ENCODE measurements at places on chromosomes 11 and 22.
A peak's percentile ranks its signal among the peaks of the same experiment; 100 is the strongest.

DNA sequence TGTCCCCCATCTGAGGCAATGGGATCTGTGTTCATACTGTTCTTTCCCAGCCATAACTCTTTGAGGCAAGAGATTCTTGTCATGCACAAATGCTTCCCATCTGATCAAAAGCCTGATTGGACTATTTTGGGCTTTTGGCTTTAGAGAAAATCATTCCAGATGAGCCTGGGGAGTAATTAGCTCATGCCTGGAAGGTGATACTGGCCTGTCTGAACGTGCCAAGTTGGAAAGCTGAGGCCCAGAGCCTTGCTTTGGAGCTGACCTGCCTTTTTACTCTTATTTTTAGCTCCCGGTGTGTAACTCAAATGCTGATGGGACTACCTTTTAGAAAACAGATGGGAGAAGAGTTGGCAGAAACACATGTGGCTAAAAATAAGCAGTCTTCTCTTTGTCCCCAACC, 105.0 kb downstream of the DBX1 start:
- no peak for DNase-seq

DNA sequence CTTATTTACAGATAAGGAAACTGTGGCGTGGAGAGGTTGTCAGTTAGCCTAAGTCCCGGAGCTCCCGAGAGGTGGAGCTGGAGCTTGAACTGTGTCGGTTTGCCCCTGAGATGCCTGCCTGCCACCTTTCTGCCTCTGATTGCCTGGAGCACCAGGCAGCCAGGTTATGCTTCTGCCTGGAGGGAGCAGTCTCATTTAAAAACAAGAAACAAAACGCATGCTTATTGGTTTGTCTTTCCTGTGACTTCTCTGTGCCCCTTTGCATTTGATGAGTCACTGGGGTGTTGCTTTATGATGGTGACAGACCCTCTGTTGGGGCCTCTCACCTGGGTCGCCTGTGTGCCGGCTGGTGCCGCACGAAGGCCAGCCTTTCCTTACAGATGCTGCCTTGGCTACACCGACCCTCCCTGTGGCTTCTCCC, 12.2 kb downstream of the AP2A2 start:
- no peak for DNase-seq

GRCh38 chr11:110295531-110296225, 736 bp downstream of the RDX start:
- DNase-seq: peak; percentile 84

DNA sequence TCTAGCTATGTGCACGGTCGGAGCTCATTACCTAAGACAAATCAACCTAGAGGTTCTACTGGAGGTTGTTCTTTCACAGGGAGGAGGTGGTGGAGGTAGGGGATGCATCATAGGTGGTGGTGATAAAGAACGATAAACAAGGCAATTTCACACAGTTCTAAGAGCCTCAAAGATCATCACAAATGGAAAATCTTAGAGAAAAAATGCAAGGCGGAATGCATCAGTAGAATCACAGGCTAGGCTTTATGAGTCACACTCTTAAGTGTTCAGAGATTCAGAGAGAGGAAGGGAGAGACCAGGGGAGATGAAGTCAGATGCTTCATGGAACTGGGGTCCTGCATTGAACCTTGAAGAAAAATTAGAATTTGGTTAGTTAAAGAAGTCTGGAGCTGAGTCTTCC, 58.3 kb downstream of the TMPRSS5 start:
- DNase-seq: no peak

DNA sequence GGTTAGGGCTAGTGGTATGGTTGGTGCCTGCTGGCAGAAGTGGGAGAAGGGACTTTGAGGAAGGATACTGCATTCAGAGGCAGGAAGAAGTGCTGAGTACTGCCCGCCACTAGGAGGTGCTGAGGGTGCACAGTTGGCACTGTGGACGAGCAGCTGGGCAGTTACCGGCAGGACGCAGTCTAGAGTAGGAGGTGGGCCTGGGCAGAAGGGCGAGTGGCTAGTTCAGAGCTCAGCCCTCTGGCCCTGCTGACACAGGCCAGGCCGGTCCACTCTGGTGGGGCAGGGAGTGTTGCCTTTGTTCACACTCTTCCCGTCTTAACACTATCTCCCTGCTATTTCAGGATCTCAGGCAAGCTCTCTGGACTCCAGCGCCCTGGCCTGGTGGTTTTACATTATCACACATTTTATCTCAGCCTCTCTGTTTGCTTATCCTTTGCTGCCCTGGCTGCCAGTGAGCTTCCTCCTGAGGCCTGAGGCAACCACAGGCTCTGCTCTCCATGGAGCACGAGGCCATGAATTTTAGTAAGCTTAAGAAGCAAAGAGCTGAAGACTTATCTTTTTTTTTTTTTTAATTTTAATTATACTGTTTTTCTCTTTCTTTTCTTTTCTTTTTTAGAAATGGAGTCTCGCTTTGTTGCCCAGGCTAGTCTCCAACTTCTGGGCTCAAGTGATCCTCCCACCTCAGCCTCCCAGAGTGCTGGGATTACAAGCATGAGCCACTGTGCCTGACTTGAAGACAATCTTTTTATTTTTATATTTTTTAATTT, 26.9 kb downstream of the SNAP29 start:
- DNase-seq: peak; percentile 78

DNA sequence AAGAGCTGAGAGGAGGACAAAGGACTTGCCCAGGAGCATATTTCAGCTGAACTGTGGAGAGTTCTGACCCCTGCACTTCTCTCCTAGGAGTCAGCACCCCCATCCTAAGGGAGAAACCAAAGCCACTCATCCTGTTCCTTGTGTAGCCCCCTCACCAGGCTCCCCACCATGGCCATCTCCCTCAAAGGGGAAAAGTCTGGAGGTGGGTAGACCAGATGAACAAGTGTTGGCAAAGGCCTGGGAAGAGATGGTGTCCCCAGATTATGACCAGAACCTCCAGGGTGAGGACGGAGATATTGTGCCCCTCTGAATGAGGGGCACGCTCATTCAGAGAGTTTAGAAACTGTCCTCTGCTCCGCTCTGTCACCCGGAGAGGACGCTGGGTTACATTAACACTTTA, 880.0 kb downstream of the BRD1 start:
- no peak for DNase-seq

GRCh38 chr22:38081636-38081940, 2.4 kb downstream of the SLC16A8 start:
- DNase-seq: no peak

GRCh38 chr11:17388609-17389210, at the start of gene KCNJ11:
KCNJ11 (minus strand) TSS chr11:17388659; CDS start chr11:17388091, 568 bp downstream.
- no peak for DNase-seq

- DNase-seq: no peak
These were observed 4.7 kb upstream of the POLD4 start for GRCh38 chr11:67357831-67358670.

DNA sequence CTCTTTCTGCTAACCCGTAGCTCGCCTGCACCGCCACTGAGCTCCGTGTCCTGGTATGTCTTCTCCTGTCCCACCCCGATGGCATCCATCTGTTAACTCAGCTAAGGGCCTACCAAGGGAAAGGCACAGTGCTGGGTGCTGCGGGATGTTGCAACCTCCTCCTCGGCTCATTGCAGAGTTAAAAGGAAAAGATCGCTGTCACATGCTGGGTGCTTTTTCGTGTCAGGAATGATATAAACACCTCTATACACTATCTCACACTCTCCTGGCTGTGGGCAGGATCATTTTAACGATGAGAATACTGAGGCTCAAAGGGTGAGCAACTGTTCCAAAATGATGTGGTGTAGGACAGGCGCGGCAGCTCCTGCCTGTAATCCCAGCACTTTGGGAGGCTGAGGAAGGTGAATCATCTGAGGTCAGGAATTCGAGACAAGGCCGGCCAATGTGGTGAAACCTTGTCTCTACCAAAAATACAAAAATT, 10.1 kb downstream of the TXN2 start:
- no peak for DNase-seq

DNA sequence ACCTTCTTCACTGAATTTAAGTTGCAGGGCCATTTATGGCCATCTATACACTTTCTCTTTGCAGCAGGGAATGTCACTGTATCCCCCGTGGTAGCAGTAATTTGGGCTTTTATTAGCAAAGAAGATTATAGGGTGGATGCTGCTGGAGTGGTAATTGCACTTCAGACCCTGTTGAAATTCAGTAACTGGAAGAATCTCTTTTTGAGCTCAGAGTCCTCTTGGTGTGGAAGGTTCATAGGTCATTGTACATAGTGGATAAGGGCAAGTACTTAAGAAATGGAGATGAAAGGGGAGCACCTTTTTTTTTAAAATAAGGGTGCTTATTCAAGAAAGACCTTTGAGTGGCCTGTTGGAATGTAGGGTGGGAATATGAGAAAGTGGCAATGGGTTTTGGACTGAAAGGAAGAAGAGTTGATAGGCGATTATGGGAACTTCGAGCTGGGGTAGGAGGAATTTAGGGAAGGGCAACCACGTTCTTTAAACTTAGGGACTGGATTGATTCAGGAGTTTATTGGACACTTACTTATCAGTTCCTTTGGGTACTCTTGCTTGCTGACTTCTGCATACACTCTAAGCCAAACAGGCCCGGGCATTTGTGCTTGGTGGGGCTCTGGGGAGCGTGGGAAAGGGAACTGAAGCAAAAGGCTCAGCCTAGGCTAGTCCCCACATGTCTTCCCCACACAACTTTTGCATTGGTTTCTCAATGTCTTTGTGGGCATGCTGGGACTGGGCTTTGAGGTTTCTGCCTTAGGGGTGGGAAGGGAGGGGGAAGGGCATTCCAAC, 26.5 kb downstream of the CTNND1 start:
- no peak for DNase-seq

DNA sequence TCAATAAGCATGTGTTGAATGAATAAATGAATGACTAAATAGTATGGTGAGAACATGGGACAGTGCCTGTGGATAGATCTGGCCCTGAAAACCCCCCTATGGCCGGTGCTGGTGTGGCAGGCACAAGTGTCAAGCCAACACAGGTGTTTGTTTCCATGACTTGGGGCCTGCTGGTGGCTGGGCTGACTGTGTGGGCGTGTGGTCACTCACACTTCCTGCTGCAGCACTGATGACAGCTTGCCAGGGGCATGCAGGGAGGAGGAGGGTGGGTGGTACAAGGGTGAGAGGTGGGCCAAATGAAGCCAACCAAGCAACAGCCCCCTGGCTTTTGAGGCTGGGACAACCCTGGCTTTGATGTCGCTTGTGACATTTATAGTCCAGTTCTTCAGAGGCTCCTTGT, 30.3 kb upstream of the ABCC8 start:
- DNase-seq: no peak

- no peak for DNase-seq
These were observed 106.6 kb upstream of the PARVA start for GRCh38 chr11:12270817-12271216.

DNA sequence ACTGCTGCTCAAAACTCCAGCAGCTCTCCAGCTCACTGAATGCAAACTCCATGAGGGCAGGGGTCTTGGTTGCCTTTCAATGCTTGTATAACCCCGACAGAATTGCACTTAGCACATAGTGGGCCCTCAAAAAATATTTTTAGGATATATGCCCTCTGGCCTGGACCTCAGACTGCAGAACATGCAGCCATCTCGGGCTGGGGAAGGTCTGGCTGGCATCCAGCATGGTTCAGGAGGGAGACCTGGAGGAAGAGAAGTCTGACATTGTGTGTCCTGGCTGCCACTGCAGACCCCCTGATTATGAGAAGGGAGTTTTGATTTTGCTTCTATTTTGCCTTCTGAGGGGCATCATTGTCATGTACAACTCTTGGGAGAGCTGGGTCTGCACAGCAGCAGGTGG, 109.5 kb upstream of the PARVA start:
- no peak for DNase-seq

GRCh38 chr11:78943841-78944240, 369.2 kb upstream of the NARS2 start:
- DNase-seq: no peak

DNA sequence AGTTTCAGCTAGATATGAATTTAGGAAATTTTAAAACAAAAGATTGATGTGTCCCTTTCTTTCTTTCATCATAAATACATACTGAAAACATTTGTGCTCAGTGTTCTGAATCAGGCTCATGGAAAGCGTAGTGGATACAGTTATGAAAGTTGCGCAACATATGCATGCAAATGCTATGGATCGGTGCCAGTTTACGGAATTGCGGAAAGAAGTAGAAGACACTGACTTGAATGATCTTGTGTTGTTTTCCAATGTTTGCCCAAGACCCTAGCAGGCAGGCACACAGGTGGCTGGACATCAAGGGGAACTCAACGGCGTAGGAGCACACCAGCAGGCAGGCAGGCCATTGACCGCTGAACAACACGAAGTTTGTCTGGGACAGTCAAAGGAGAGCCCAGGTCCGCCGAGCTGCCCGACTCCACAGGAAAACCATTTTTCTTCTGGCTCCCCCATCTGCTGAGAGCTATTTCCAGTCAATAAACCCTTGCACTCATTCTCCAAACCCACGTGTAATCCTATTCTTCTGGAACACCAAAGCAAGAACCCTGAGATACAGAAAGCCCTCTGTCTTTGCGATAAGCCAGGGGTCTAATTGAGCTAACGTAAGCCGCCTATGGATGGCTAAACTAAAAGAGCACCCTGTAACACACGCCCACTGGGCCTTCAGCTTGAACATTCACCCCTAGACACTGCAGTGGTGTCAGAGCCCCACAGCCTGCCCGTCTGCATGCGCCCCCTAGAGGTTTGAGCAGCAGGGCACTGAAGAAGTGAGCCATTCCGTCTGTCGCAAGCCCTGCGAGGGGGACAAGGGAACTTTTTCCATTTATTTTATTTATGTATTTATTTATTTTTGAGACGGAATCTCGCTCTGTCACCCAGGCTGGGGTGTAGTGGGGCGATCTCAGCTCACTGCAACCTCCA, 7.4 kb upstream of the BIRC3 start:
- DNase-seq: no peak

DNA sequence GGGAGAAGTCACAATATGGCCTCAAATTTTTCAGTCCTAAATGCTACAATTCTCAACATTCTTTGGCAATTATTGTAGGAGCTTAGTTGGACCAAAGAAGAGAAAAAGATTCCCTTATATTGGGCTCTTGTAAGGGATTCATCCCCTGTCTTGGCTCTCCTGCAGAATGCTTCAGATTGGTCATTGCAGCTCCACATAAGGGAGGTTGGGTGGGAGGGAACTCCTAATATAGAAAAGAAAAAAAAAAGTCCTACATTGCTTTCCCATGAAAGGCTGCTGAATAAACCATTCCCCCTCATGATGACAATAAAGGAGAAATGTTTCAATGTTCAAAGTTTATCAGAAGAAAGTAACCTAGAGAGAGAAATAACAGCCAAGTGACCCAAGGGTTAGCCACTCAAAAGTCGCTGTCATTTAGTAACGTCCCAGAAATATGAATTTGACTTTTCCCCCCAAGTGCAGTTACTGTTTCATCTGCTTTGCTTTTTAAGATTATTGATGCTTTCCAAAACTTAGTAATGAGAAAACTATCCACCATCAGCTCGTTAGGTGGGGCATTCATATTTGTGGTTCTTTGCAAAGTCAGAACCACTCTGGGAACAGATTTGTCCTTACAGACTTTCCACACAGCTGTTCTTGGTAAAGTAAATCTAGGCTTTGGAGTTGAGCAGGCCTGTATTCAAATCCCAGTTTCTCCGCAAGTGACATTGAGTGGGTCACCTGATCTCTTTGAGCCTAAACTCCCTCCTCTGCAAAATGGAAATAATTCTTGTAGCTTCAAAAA, 5.0 kb upstream of the SLC1A2 start:
- DNase-seq: no peak

DNA sequence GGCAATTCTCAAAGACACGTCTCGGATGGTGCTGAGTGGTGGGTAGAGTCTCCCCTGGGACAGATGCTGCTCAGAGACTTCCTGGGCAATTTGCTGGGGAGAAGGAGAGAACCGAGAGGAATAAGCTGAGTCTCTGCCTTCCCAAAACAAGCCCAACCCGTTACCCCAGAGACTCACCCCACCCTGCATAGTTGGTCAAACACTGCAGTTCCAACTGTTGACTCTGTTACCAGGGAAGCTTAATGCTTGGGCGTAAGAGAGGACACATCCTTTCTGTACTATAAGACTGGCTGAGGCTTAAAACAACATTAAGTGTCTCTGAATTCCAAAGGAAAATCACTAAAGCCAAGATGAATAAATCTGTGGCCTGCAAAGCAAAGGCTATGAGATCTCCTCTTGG, 68.1 kb downstream of the CCDC81 start:
- DNase-seq: no peak
